ENCODE measurements at places on chromosomes 11 and 22. TPM values are rescaled to one million over a fixed set of nuclear protein-coding genes. Genes with fewer than 3 reads are reported as not detected.

MMP1 gene
- not detected for total RNA-seq

DNA sequence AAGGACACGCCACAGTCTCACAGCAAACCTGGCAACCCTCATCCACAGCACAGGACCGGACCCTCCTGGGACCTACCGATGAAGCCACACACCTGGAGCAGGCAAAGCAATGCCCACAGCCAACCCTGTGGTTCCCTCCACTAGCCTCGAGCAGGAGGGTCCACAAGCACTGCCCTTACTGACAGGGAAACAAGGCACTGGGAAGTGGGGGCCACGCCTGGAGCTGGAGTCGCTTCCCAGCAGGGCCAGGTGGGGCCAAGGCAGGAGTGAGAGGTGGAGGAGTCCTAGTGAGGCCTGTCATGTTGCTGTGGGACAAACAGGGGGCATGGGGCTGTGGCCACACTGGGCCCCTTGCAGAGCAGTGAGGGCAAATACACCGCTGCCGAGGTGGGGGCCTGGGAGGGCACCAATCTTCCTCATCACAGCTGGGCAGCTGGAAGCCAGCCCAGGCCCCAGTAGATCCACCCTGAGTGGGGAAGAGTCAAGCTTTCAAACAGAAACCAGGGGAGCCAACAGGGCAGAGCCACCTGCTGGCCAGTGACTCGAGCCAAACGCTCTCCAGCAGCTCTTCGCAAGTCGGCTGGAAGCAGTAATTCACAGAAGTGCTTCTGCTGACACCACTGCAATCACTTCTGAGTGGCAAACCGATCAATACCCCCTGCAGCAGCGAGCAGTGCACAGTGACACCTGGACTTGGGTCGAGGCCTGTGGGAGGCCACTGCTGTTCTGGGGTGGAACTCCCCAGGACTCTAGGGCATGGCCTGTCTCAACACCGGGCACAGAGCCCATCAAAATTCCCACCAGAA is 13.7 kb downstream of the SULT4A1 start:
- peaks cover 2% of the 10 kb centered on the region for H3K27me3 ChIP-seq
- H3K4me3 ChIP-seq, result no peak overlapping the region
- H3K36me3 ChIP-seq, result no peaks in the 10 kb centered on the region
- DNase-seq, result peak; percentile 17
- peaks cover 2% of the 10 kb centered on the region for H3K4me1 ChIP-seq
- H3K27ac ChIP-seq, result no peak overlapping the region

DLAT gene
- total RNA-seq, result 26.0 TPM

SLC17A6 gene
- not detected for total RNA-seq

- no peak overlapping the region for H3K27ac ChIP-seq
- H3K27me3 ChIP-seq, result no peaks in the 10 kb centered on the region
- H3K4me1 ChIP-seq, result peaks cover 25% of the 10 kb centered on the region
- H3K36me3 ChIP-seq, result peaks cover 24% of the 10 kb centered on the region
- H3K4me3 ChIP-seq, result no peak overlapping the region
- DNase-seq, result peak; percentile 28
Observed at GRCh38 chr22:44191036-44191454, 10.3 kb downstream of the PARVG start.
